ENCODE measurements at places on chromosomes 2 and 18. TPM values are rescaled to one million over a fixed set of nuclear protein-coding genes. Genes with fewer than 3 reads are reported as not detected.
A peak's percentile ranks its signal among the peaks of the same experiment; 100 is the strongest.

DNA sequence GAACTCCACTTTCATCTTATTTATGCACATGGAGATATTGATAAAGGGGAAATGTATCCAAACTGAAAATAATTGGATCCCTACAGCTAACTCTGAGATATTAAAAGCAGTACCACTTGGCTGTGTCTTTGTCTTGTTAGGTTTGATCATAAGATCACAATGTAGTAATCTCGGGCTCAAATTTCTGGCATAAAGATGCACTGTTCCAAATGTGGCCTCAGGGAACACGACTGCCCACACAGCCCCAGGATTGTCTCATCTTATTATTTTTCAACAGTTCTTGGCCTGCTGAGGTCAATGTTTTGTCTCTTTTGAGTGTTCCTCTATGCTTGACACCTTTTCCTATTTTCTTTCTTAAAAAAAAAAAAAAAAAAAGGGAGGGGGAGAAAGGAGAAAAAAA is 114.1 kb downstream of the GBX2 start:
- H3K36me3 ChIP-seq, result no peaks in the 10 kb centered on the region
- peaks cover 6% of the 10 kb centered on the region for H3K4me1 ChIP-seq
- peaks cover 16% of the 10 kb centered on the region for H3K27me3 ChIP-seq

Gene KCNG2
- total RNA-seq, result not detected

DNA sequence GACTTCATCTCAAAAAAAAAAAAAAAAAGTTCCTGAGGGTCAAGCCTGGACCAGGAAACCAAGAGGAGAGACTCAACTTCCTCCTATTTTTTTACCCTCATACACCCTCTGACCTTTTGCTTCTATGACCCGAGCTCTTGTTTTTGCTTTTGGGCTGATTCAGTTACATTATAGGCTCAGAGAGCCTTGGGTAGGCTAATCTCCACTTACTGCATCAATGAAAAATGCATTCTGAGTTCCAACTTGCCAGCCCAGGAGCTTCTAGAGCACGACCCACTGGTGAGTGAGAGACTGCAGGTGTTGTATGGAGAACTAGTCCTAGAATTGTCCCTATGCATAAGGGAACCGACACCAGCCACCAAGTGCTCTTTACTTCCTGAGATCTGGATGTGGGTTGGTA is 91.1 kb downstream of the CABLES1 start:
- peaks cover 43% of the 10 kb centered on the region for H3K4me1 ChIP-seq
- H3K4me3 ChIP-seq, result no peak overlapping the region
- H3K27me3 ChIP-seq, result no peaks in the 10 kb centered on the region
- no peak for DNase-seq
- H3K27ac ChIP-seq, result no peak overlapping the region
- peaks cover under 1% of the 10 kb centered on the region for H3K36me3 ChIP-seq

DNA sequence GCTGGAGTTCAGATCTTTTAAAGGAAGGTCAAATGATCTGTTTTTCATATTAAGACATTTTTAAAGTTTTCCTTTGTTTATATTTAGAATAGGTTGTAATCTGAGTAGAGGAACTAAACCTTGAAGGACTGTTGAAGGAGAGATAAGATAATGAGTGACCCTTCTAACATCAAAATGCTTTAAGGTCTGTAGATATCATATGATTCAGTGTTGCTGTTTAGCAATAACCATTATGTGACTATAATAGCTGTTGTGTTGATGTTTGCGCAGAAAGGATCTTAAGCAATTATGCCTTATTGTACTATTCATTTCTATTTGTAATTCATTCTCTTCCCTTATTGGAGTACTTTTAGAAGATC is 60.0 kb downstream of the SLC16A14 start:
- H3K4me1 ChIP-seq, result peaks cover 11% of the 10 kb centered on the region
- no peak for DNase-seq
- H3K4me3 ChIP-seq, result no peak overlapping the region
- H3K27me3 ChIP-seq, result no peaks in the 10 kb centered on the region
- no peak overlapping the region for H3K27ac ChIP-seq

- no peak overlapping the region for H3K27ac ChIP-seq
- H3K27me3 ChIP-seq, result no peaks in the 10 kb centered on the region
- H3K4me1 ChIP-seq, result no peaks in the 10 kb centered on the region
- no peak for DNase-seq
- H3K36me3 ChIP-seq, result no peaks in the 10 kb centered on the region
Measured at GRCh38 chr2:67829470-67829869, 233.3 kb downstream of the C1D start.

GRCh38 chr2:160667811-160668210 is 174.2 kb upstream of the RBMS1 start:
- no peak overlapping the region for H3K27ac ChIP-seq
- no peaks in the 10 kb centered on the region for H3K27me3 ChIP-seq
- H3K36me3 ChIP-seq, result no peaks in the 10 kb centered on the region
- peaks cover 21% of the 10 kb centered on the region for H3K4me1 ChIP-seq
- no peak for DNase-seq

- no peak for DNase-seq
- H3K27me3 ChIP-seq, result no peaks in the 10 kb centered on the region
- H3K36me3 ChIP-seq, result no peaks in the 10 kb centered on the region
- no peak overlapping the region for H3K4me3 ChIP-seq
- H3K27ac ChIP-seq, result no peak overlapping the region
Measured at GRCh38 chr18:26471027-26471426, 77.3 kb downstream of the KCTD1 start.

DNA sequence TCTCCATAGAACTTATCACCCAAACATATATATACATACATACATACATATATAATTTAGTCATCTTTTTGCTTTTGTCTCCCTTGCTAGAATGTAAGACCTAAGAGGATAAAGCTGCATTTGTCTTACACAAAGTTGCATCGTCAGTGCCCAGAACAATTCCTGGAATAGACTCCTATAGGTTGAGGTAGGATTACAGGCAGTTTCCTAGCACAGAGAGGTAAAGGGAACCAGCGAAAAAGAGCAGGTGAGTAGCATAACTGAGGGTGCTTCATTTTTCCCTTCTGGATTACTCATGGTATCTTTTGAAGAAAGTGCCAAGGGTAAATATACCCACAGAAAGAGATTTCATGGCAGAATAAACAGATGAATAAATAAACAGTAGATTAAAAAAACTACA is 68.1 kb upstream of the AMMECR1L start:
- no peak overlapping the region for H3K4me3 ChIP-seq
- H3K27me3 ChIP-seq, result no peaks in the 10 kb centered on the region
- H3K27ac ChIP-seq, result no peak overlapping the region
- no peaks in the 10 kb centered on the region for H3K4me1 ChIP-seq
- H3K36me3 ChIP-seq, result peaks cover 21% of the 10 kb centered on the region
- DNase-seq, result no peak

Gene ALK
- not detected for total RNA-seq

- peaks cover 18% of the 10 kb centered on the region for H3K4me1 ChIP-seq
- DNase-seq, result peak; percentile 24
- peak within 1 kb of the TSS; percentile 92 for H3K27ac ChIP-seq
- peak within 1 kb of the TSS; percentile 89 for H3K4me3 ChIP-seq
Measured at GRCh38 chr2:201643216-201643890, at the start of gene TMEM237. Gene TMEM237 (minus strand): TSS chr2:201643503. CDS start chr2:201643400, 103 bp downstream.

Gene REG3A
- not detected for total RNA-seq

DNA sequence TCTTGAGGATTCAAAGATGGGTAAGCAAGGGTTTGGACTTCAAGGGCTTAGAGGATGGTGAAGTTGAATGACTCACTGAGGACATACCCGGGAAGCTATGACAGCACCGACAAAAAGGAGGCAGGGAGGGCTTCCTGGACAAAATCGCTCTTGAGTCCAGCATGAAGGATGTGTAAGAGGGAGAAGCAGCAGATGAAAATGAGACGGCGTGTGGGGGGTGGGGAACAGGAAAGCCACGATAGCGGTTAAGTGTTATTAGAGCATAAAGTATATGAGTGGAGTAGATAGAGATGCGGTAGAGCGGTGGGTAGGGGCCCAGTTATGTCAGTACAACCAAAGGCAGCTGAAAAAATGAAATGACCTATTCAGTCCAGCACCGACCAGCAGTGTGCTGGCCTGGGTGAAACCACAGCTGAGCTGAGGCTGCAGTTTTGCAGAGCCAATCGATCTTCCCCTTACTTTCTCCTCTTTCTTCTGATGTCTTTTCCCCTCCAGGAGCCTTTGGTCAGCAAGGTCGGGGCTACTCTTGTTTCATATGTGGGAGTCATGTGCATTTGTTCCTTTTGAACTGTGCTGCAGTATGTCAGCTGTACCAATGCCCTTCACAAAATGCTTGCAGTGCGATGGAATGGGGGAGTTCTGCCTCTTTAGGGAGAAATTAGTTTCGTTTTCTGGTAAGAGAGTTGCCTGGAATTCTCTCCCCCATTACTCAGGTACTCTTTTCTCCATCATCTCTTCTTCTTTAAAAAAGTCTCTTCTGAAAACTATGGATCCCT is 2.0 kb upstream of the THUMPD2 start:
- H3K4me1 ChIP-seq, result peaks cover 40% of the 10 kb centered on the region
- peak overlapping the region; percentile 1 for H3K27ac ChIP-seq
- H3K36me3 ChIP-seq, result peaks cover 19% of the 10 kb centered on the region
- DNase-seq, result no peak
- peak overlapping the region; percentile 72 for H3K4me3 ChIP-seq

Gene ABCB11
- total RNA-seq, result not detected

Gene FAM237A
- not detected for total RNA-seq

Data from activated T-helper 1 cell treated with anti-CD3 and anti-CD28 coated beads, Interleukin-12 subunit alpha, Interleukin-12 subunit beta, Interleukin-2, Interleukin-4 antibody, amounts not matched to agents 30 ng/mL and 10 ng/mL and 1 ng/mL, durations not matched to agents 14 hours and 24 hours and 36 hours (primary cell).